ENCODE measurements at places on chromosomes 3 and 15. TPM values are rescaled to one million over a fixed set of nuclear protein-coding genes. Genes with fewer than 3 reads are reported as not detected.

GRCh38 chr15:52085299-52085698 is 27.3 kb downstream of the BCL2L10 start:
- no peak for DNase-seq

GRCh38 chr15:39589815-39590644 is 9.2 kb downstream of the THBS1 start:
- DNase-seq: no peak

FAM240A gene
- not detected for total RNA-seq

WDR76 gene
- total RNA-seq: 11.9 TPM

DNA sequence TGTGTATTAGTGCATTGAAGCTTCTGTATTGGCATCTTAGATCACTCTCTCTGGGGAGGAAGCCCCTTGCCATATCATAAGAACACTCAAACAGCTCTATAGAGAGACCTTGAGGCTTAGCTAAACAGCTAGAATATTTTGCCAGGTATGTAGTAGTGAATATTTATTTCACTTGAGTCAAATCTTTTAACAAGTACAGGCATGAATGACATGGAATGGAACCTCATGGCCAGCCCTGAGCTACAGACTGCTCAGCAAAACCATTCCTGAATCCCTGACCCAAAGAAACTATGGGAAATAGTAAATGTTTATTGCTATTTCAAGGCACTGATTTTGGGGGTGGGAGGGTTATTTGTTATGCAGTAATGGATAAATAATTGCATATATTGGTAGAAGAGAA is 604.8 kb downstream of the MECOM start:
- no peak for DNase-seq

UNC13C gene
- 6.3 TPM for total RNA-seq

DNA sequence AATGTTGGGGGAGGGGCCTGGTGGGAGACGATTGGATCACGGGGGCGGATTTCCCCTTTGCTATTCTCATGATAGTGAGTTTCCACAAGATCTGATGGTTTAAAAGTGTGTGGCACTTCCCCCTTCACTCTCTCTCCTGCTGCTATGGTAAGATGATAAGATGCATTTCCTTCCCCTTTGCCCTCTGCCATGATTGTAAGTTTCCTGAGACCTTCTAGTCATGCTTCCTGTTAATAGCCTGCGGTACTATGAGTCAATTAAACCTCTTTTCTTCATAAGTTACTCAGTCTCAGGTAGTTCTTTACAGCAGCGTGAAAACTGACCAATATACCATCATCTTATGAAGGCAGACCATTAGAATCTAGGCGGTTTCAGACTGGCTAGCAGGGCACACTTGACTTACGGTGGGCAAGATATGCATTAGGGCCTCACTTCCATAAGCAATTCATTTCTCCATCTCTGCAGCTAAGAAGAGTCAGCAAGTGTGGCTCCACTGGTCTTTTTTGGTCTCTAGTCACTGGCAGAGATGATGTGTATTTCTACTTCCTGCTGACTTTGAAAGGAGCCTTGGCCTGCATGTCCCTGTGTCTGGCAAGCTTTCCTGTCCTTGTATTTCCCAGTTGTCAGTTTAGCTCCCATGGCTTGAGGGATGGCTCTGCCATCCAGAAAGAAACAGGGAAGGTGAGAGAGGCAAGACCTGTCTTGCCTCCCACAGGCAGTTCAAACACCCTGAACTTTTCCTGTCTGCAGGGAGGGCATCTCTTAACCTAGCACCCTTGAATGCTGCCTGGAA is 109.0 kb upstream of the ADAMTS9 start:
- DNase-seq: no peak

DNA sequence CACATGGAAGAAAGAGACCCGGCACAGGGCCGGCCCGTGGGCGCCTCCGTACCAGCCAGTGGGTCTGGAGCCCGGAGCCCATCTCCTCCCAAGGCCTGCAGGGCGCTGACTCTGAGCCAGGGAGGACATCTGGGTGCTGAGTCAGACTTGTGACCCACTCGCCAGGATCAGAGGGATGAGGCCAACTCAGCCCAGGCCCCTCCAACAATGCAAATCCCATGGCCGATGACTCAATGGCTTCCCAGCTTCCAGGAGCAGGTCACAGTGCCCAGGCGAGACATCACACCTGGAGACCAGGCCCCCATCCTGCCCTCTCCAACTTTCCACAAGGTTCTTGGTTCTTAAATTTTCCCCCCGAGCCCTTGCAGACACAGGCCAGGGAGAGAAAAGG is 95.1 kb downstream of the LRIG1 start:
- peak; percentile 58 for DNase-seq

DNA sequence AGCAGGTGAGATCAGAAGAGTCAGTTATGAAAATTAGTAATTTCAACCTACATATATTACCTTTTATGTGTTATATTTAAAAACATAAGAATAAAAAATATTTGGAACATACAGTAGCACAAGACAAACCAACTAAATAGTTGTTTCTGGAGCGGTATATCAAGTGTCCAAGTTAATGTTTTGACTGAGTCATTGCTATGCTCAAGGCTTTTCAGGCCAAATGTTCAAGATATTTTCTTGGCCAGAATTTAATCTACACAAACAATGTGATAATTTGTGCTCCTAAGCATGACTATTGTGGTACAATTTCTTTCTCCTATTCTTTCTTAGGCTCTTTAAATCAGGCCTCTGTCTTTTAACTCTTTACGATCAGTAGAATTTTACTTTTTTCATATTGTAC is 412.4 kb downstream of the RAP2B start:
- no peak for DNase-seq

Data from endodermal cell (in vitro differentiated cells).